GM23248 (cell line): ENCODE measurements at places on chromosomes 16 and 17.
A peak's percentile ranks its signal among the peaks of the same experiment; 100 is the strongest.

DNA sequence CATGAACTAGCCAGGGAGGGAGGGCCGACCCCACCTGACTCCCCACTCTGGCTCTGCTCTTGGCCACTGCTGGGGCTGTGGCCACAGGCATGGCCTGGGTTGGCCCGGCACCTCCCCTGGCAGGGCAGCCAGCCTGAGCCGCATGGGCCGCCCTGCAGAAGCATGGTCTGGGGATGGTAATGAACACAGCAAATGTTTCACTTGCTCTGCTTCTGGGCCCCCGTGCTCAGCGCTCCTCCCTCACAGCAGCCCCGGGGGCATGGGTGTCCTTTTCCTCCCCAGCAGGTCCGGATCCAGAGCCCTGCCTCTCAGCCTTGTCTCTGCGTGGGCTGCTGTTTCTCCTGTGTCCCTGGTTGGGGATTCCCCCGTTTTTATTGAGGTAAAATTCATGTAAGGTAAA, 30.9 kb upstream of the KCNJ12 start:
- DNase-seq, result no peak

DNA sequence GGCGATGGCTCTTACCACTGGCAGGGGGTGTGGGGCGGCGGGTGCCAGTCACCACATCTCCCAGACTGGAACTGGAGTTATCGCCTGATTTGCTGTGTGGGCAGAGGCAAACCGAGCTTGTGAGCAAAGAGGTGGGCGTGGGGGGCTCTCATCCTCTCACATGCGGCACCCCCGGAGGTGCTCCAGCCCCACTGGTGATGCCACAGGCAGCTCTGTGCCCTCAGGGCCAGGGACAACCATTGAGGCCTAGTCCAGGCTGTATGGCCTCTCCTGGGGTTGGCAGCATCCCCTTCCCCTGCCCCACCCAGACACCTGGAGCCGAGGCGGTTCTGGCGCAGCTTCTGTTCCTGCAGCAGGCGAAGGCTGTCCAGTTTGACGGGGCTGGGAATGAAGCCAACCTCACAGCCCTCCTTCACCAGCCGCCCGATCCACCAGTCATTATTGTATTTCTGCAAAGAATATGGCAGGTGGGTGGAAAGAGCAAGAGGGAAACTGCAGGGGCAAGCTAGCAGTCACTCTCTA, 10.9 kb downstream of the CACNB1 start:
- DNase-seq, result no peak

DNA sequence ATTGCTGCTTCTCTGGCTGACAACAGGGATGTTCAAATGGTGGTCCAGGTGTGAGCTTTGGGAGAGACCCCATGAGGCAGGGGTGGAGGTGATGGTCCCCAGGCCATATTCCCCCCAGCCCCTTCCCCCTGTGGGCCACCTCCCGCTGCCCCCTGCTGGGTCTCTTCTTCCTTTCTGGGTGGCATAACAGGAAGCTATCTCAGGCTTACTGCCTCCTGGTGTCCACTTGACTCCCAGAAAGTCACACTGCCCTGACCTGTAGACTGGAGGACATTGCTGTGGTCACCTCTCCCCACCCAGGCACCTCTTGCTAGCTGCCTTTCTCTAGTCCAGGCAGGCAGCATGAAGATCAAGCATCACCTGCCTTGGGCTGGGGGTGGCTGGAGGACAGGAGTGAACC, 46.4 kb upstream of the PLCG2 start:
- no peak for DNase-seq

GRCh38 chr16:69840975-69841374, 78.8 kb downstream of the WWP2 start:
- no peak for DNase-seq

DNA sequence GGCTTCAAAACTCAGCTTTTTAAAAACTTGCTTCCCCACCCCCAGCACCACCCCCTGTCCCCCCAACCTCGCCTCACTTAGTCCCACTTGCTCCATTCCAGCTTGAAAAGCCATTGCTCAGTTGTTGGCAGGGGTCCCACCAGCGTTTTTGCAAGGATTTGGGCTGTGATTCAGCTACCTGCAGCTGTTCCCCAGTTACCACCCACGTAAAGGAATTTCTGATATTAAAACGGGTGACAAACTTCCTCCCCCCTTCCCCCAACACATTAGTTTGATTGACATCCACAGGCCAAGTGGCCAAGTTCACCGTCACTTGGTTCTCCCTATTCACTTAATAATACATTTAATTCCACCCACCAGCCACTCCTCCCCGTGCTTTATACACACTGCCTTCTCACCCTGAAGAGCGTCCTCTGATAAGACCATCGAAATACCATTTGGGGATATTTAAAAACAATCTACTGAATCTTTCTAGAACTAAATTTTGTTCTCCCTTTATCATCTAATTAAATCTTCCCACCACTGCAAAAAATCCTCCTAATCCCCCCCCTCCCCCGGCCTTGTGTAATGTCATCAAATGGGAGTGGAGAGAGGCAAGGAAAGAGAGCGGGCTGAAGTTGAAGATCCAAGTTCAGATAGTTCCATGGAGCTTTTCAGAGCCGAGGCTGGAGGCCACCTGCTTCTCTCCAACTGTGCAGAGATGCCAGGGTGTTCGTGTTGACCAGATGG, 55.1 kb downstream of the SOX9 start:
- peak; percentile 14 for DNase-seq
